Head of caudate nucleus (tissue), 42 donors: ENCODE measurements at places on chromosomes 1 and 21.

DNA sequence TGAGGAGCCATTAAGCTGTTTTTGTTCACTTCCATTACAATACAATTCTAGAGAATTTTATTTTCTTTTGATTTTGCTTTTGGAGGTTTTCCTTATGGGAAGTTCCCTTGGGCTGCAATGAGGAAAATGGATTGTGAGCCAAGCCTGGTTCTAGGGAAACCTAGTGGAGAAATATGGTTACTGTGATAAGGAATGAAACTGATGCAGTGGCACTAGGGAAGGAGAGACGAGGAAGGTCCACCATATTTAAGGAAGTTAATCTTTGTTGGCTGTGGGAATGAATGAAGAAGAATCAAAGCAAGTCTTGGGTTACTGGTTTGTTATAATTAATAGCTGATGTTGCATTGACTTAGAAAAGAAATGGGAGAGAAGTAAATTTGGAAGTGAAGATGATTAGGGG is 28.4 kb downstream of the CHML start:
- DNase-seq = no peak

DNA sequence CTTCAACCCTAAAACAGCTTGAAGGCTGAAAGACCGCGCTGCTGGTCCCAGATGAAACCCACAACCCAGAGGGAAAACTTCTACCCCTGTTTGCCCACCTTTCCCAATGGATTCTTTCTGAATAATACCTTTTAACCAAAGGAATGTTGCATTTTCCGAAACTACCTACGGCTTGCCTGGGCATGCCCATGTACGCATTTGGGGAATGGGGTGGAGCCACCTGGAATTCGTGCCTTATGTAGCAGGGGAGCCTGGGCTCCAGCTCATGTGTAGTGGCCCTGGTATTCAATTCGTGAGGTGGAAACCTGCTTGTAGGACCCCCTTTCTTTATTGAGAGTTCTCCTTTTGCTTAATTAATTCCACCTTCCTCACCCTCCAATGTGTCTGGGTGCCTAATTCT is 256.6 kb upstream of the RGS18 start:
- no peak for DNase-seq

DNA sequence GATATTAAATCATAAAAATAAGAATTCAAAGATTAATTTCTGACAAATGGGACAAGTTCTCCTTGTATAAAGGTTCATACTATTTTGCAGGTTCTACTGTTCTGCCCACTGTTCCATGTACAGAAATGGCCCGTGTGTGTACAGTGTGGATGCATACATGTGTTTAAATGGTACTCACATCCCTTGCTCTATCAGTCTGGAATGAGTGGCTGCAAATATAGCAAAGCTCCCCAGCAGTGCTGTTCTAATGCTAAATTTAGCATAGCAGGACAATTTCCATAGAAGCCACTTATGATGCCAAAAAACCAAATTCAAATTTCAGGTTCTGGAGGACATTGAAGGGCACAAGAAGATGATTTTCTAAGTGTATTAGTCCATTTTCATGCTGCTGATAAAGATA is 9.4 kb upstream of the SEC16B start:
- DNase-seq = no peak

GRCh38 chr21:44391345-44392091 is 38.1 kb downstream of the TRPM2 start:
- DNase-seq = no peak

GRCh38 chr1:159913451-159914192 is 11.7 kb downstream of the TAGLN2 start:
- DNase-seq = no peak

DNA sequence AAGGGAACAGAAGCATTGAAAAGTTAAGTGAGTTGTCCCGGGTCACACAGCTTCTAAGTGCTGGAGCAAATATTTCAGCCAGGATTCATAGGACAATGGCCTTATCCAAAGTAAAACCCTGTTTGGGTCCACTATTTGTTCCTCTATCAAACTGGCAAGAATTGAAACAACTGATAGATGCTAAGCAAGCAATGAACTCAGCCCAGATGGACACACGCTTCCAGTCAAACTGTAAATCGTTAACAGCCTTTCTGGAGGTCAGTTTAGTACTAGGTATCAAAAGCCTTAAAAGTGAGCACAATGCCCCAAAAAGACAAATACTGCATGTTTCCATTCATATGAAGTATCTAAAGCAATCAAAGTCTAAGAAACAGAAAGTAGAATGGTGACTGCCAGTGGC is 779 bp upstream of the SVBP start:
- no peak for DNase-seq

GRCh38 chr1:56872597-56872996 is 18.0 kb downstream of the C8A start:
- no peak for DNase-seq

- no peak for DNase-seq
Measured at GRCh38 chr1:4262665-4263064, 362.6 kb upstream of the C1orf174 start.

GRCh38 chr1:200355801-200356200 is 54.0 kb downstream of the ZNF281 start:
- no peak for DNase-seq

DNA sequence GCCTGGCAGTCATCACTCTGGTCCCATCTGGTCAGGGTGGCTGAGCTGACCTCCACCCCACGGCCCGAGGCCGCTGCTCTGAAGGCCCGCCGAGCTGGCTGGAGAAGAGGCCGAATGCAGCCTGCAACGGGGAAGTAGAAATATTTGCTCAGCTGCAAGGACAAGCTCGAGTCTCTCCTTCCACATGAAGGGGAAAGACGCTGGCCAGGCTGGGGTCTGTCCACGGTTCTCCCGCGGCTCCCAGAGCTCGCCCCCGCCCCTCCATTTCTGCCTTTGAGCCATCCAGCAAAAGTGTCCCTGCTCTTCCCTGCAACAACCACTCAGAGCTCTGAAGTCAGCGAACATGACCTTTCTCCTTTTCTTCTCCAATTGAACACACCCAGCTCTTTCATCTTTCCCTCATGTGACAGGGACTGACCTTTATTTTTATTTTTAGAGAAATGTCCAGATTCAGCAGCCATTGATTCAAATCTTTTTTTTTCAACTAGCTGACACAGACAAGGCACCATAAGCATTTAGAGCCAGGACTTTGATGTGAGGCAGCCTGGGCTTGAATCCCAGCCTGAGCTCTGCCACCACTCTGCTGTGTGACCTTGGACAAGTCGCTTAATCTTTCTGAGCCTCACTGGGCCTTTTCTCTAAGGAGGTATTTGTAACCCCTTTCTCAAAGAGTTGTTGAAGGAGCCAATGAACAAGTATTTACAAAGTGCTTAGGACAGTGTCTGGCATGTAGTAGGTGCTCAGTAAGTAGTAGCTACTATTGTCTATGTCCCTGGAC is 149.3 kb upstream of the WNT4 start:
- no peak for DNase-seq

- no peak for DNase-seq
Measured at GRCh38 chr21:39854572-39854971, 12.7 kb upstream of the PCP4 start.

- no peak for DNase-seq
Measured at GRCh38 chr1:74835051-74835450, 102.1 kb downstream of the TYW3 start.

DNA sequence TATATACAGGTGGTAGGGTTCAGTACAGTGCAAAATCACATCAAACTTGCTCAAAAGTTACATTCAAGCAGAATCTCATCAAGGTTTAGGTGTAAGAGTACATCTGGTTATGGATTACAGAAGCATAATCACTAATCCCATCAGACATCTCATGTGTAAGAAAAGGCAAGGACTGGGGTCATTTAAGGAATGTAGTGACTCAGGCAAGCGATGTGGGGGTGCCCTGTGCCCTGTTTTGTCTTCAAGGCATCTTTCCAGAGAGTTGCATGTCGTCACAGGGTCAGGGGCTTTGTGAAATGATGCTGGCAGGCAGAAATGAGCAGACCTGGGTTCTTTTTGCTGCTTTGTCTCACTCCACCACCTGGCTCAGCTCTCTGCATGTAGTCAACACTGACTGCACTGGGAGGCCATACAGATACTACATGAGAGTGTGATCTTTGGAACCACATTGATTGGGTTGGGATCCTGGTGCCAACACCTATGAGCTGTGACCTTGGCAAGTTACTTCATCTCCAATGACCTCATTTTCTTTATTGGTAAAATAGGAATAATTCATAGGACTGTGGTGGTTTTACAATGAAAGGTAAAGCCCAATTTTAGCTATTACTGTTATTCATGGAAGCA is 8.2 kb upstream of the HHIPL2 start:
- DNase-seq = no peak

DNA sequence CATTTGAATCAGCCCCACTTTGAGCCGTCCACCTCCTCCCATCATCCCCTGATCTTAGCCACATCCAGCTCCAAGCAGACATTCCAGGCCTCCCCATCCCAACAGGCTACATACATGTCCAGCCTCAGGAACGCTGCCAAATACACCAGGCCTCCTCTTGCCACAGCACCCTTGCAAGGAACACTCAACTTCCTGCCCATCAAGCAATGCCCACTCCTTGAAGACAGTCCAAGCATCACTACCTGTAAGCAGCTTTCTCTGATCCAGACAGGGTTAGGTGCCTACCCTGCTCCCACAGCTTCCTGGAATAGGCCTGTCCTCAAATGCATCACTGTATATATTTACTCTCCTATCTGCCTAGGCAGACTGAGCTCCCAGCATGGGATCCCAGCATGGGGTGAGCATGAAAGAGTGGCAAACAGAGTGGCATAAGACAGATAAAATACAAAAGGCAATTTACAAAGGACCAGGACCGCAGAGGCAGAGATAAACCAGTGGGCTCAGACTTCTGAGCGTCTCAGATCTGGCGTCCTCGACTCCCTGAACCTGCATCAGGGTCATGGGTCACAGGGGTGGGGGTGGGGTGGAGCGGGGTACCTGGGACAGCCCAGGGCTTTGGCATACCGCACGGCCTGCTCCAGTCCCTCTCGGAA is 816 bp downstream of the HYI start:
- DNase-seq = no peak

- no peak for DNase-seq
Measured at GRCh38 chr1:235675152-235675890, 25.7 kb upstream of the GNG4 start.

DNA sequence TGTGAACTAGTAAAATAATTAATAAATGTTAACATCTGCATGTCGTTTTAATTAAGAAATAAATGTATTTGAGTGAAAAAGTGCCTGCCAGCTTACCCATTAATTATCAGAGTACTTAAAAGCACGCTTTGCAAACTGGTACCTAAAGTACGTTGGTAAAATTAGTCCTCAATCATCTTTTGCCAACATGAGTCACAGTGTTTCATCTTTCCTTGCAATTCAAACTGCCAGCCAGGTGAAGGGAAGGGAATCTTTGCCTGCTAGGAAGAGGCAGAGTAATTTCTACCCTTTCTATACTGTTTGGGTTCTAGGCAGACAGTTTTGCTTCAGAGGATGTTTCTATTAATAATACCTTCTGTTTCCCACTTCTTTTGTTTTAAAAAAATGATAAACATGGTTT is 57.2 kb upstream of the CNIH3 start:
- peak; percentile 49 for DNase-seq

GRCh38 chr1:179583771-179584320 is 7.8 kb upstream of the TDRD5 start:
- DNase-seq = no peak

GRCh38 chr1:84505493-84506001 is 639 bp upstream of the SPATA1 start:
- no peak for DNase-seq

GRCh38 chr1:222928212-222928611 is 113.4 kb downstream of the DISP1 start:
- peak; percentile 59 for DNase-seq

- DNase-seq = no peak
Measured at GRCh38 chr1:199700551-199700950, 327.0 kb upstream of the NR5A2 start.

GRCh38 chr1:177883581-177883980 is 86.3 kb downstream of the SEC16B start:
- DNase-seq = no peak

DNA sequence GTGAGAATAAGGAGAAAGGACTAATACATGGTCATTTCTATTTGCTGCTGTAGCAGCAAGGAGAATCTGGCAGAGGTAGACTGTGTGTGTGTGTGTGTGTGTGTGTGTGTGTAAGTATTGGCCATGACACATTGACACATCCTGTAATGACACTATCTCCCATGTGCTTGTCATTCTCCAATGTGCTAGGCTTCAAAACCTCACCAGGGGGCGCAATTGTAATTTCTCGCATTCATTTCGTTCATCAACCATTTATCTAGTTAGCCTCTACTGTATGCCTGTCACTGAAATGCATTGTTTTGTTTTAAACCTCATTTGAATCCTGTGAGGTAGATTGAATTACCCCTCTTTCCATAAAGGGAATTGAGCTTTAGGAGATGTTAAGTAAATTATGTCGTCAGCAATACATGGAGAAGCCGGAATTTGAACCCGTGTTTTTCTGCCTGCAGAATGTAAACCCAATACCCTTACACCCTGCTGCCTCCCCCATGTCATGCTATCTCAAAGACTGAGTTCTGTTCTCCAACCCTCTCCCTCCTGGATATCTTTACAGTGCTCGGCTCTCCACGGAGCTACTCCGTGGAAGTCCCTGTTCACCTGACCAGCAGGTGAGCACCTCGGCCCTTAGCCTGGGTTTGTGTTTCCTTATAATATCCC is 100.8 kb downstream of the UCK2 start:
- DNase-seq = peak; percentile 51

GRCh38 chr21:33972539-33972938 is 56.9 kb upstream of the ATP5PO start:
- DNase-seq = no peak

DNA sequence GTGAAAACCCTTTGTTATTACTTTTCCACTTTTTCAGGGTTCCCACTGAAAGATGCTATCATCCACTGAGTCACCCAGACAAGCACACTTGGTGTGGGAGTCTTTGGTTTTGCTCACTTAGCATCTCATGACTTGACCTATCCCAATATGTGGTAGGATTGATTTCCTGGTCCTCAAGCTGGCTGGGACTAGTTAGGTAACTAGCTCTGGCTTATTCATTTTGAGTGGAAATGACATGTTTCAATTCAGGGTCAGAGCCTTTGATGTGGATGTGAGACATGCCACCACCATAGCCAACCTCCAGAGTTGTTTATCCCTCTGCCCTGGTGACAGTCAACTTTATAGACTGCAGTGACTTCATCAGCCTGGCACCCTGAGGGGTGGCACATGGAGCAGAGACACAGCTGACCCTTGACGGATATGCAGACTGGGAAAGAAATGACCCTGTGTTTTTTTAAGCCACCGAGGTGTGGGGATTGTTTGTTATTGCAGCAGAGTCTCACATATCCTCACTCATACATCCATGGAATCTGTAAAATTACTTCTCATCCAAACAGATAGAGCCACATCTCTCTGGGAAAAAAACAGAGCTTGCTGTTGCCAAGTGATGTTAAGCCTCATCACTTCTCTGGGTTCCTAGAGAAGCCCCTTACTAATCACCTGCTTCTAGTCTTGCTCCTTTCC is 699.9 kb downstream of the MATN1 start:
- DNase-seq = no peak

GRCh38 chr21:45847870-45848269 is 133.7 kb upstream of the COL6A1 start:
- DNase-seq = no peak
